ENCODE measurements at places on chromosomes 7 and 10.

DNA sequence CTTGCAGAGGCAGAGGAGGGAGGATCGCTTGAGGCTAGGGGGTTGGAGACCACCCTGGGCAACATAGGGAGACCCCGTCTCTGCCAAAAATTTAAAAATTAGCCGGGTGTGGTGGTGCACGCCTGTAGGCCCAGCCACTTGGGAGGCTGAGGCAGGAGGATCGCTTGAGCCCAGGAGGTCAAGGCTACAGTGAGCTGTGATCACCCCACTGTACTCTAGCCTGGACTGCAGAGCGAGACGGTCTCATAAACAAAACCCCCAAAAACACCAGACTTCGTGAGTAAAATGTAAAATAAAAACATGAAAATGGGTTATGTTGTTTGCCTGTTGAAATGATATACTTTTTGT, 699 bp downstream of the LHPP start:
- no peak for DNase-seq

- no peak for DNase-seq
These were observed 28.3 kb downstream of the POLL start for GRCh38 chr10:101559596-101560297.

- no peak for DNase-seq
These were observed 307.4 kb upstream of the ZMIZ1 start for GRCh38 chr10:78761311-78761781.

- DNase-seq = peak; percentile 92
These were observed 14.4 kb upstream of the AHCYL2 start for GRCh38 chr7:129210256-129210988.

DNA sequence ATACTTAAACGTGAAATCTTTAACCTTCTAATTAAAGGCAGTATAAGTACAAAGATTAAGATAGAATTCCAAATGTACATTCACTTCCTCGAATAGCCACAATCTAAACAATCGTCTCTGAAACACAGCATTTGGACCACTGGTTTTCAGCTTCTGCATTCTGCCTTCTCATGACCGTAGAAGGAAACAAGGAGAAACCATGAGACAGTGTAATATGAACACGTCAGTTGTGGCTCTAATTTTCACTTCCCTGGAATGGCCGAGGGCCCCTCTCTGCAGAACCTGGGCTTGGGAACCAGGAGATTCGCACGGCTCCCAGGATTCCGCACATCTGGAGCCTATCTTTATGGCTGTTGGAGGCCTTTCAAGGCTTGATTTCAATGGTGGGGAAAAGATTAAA, 189.3 kb downstream of the KLF6 start:
- no peak for DNase-seq

GRCh38 chr7:144438759-144439158, 35.3 kb upstream of the NOBOX start:
- DNase-seq = no peak

DNA sequence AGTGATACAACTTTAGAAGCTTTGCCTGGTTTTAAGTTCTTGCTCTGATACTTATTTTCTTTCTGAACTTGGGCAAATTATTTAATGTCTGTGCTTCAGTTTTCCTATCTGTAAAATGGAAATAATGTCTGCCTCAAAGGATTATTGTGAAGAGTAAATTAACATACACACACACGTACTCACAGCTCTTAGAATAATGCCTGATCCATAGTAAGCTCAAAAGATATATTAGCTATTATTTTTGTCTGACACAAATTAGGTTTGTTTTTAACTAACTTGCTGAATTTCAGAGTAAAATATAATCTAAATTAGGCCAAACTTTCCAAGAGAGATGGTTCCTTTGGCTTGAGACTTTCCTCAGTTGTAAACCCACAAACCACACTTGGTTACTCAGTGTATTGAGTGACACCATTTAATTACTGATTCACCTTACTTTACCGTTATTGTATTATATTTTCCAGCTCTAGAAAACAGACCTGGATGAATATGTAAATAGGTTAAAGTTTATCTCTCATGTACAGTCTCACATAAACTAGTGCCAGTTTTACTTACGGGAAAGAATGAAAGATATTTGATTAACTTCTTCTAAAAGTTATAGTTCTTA, 50.4 kb downstream of the VTI1A start:
- DNase-seq = no peak

GRCh38 chr10:37734971-37735370, 122.4 kb downstream of the ZNF248 start:
- DNase-seq = no peak

DNA sequence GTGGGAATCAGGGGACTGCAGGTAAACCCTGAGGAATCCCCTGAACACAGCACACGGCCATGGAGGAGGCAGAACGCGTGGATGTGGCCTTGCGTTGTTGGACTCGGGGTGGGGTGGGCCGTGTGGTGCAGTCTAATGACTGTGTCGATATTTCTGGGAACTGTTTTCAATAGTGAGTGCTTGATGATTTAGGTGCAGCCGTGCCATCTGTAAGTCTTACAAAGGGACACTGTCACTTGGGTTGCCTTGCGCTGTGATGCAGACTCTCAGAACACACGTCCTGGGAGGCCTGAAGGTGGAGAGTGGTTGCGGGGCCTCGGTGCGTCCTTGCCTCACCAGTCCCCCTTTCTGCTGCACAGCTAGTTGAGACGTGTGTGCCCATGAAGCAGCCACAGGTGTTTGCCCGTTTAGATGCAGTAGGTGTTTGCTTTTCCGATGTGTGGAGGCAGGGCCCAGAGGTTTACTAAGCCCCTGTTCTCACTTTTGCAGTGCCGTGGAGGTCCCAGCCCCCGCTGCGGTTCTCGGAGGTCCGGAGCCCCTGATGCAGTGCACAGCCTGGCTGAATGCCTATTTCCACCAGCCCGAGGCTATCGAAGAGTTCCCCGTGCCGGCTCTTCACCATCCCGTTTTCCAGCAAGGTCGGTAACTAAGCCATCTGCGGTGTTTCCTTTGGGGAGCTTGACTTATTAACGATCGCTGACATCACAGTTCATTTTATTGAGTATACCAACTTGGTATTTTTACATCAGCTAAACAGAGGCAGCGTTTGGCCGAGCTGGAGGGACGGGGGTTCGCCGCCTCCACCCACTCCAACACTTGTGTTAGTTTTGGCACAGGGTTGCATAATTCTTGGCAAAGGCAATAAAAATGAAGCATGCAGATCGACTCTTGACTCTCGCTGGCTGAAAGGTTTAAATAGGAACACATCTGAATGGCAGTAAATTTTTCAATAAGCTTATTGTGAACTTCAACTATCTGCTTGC, 240.7 kb downstream of the MGMT start:
- no peak for DNase-seq

GRCh38 chr7:39480901-39481300, 85.3 kb upstream of the YAE1 start:
- DNase-seq = no peak

- no peak for DNase-seq
These were observed 92.0 kb upstream of the MKLN1 start for GRCh38 chr7:131235489-131236317.

- DNase-seq = no peak
These were observed 51.2 kb downstream of the TEX36 start for GRCh38 chr10:125631806-125632205.

DNA sequence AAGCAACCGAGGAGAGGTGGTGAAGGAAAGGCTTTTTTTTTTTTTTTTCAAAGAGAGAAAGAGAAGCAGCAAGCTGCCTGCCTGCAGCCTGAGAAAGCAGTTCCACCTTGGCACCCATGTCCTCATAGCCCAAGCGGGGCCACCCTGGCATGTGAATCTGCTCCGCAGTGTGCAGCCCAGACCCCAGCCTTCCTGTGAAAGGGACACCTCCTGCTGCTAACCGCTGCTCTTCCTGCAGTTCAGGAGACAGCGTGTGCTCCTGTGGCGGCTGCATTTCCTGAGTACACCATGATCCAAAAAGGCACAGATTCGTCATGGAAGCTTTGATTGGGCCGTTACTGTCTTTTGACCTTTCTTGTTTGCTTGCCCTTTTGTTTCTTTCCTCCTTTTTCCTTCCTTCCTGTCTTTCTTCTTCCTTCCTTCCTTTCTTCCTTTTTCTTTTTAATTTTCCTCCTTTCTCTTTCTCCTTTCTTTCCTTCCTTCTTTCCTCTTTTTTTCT, 38.1 kb downstream of the IKZF1 start:
- no peak for DNase-seq

DNA sequence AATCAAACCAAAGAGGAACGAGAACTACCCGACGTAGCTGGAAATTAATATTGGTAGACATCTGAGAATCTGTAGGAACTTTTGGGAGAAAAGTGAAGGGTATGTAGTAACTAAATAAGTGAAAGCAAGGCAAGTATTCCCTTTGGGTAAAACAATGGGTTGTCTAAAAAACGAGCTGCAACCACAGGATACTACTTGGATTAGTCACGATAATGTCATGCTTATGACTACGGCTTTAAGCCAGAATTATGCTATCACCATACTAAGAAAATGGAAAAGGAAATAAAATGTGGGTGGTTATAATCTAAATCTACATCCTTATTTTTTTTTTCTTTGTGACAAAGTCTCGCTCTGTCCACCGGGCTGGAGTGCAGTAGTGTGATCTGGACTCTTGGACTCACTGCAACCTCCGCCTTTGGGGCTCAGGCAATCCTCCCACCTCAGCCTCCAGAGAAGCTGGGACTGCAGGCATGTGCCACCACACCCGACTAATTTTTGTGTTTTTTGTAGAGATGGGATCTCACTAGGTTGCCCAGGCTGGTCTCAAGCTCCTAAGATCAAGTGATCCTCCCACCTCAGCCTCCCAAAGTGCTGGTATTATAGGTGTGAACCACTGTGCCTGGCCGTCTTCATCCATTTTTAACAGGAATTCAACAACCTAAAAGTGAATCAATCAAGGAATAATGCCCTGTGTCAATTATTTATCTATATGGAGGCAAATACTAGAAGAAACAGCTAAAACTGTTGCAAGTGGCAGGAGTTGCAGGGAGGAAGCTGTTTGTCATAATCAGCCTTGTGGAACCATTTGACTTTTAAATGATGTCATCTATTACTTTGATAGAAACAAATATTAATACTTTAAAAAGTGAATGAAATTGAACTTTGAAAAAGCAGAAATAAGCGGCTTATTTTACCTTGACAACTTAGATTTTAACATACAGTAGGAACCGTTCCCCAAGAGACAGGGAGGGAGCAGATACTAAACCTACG, 189.3 kb downstream of the PRPF18 start:
- no peak for DNase-seq

DNA sequence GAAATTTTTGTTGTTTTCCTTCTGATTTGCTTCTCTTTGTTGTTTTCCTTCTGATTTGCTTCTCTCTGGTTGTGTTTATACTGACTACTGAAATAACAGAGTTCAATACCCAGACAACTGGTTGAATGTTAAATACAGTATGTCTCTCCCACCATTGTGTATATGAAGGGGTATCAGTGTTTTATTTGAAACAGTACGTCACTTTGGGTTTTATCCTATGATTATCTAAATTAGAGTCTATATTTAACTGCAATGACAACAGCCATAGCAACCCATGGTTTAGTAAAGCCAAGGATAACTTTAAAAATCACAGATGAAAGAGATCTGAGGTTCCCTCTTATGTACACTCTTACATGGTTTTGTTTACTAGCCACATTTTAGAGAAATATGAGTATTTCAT, 141.3 kb downstream of the GNAT3 start:
- DNase-seq = no peak

- DNase-seq = no peak
These were observed 1.9 kb upstream of the ITPRIP start for GRCh38 chr10:104340111-104340526.

DNA sequence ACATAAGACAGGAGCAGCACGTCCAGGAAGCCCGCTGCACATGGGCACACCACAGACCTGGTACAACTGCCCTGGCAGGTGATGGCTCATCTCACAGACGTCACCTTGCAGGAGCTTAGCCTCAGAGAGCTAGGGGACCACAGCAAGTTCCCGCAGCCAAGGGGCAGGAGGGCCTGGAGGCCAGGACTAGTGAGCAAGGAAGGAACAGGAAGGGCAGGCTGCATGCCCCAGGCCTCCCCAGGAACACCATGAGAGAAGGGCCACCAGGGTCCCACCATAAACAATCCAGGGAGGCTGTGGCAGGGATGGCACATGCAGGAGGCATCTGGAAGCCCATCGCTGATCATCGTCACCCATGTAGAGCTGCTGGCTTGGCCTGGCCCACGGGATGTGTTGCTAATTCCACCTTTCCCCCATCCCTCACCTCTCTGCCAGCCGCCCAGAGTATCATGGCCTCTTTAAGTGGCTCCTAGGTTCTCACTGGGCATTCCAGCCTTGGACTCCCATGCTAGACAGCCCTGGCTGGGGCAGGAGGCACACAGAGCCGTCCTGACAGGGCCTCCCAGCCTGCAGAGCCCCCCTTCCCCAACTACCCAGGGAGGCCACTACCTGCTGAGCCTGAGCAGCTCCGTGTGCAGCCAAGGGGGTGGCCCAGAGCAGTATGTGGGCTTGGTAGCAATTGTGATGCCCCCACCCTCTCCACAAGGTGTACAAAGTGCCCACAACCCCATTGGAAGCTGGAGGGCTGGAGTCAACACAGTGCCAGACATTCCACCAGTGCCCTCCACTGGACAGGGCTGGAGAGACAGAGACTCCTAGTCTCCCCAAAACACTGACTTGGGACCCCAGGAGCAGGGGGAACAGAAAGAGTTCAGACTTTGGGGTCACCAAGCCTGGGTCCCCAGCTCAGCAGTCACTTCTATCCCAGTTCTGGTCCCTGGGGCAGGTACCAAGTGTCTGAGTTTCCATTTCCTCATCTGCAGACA, 35.5 kb downstream of the GRID1 start:
- no peak for DNase-seq

DNA sequence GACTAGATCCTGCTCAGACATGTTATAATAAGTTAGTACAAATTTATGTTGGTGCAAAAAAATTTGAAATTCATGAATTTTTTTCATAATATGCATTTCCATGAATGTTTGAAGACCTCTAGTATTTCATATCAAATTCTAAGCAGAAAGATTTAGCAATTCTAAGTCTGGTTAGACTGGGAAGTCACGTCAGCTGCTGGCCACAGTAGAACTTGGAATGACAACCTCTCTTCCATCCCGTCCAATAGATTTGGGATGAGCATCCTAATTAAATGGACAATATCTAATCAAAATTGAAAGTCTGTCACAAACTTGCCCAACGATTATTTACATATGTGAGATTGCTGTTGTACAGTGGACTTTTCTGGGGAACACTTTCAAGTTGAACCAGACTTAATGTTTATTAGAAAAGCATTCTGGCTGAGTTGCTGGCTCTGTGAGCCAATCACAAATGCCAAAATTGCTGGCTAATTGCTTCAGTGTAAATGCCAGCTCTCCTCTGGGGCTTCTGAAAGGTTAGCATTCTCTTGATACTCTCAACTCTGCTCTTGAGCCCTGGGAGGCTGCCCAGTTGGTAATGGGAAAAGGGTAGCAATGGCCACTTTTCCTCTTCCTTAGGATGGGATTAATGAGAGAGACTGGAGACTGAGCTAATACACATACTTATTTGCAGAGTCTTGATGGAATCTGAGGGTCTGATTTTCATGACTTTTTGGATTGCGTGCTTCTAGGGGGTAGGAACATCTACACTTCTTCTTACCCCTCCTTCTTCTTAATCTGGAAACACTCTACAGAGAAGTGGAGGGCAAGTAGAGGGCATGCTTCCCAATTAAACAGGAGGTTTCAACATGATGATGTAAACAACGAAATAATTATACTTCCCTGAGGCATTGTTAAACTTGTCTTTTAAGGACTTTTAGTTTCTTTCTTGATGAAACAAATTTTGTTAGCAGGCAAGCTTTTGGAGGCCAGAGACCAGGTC, 253.5 kb downstream of the BAMBI start:
- no peak for DNase-seq

- DNase-seq = no peak
These were observed 471.3 kb downstream of the PARD3 start for GRCh38 chr10:34343764-34344163.

- DNase-seq = no peak
These were observed 10.4 kb downstream of the TMEM270 start for GRCh38 chr7:73871163-73872011.

- DNase-seq = no peak
These were observed 411.4 kb downstream of the TNS3 start for GRCh38 chr7:47170516-47170915.
